Small intestine (tissue), 16 donors: ENCODE measurements at places on chromosomes 2 and 18. TPM values are rescaled to one million over a fixed set of nuclear protein-coding genes. Genes with fewer than 3 reads are reported as not detected.

- H3K4me1 ChIP-seq: no peaks in the 10 kb centered on the region
- H3K36me3 ChIP-seq: no peaks in the 10 kb centered on the region
- no peak for DNase-seq
- H3K4me3 ChIP-seq: no peak overlapping the region
- H3K27me3 ChIP-seq: no peaks in the 10 kb centered on the region
Observed at GRCh38 chr2:241817126-241817820, 8.3 kb downstream of the NEU4 start.

- peak; percentile 15 for DNase-seq
- no peaks in the 10 kb centered on the region for H3K27me3 ChIP-seq
- H3K4me3 ChIP-seq: no peak overlapping the region
Observed at GRCh38 chr2:70643715-70644114, 90.1 kb upstream of the TGFA start.

Gene CCDC141
- polyA plus RNA-seq: not detected

Gene DSG2
- 28.9 TPM for polyA plus RNA-seq

- H3K4me1 ChIP-seq: no peaks in the 10 kb centered on the region
- H3K4me3 ChIP-seq: no peak overlapping the region
- peaks cover 2% of the 10 kb centered on the region for H3K36me3 ChIP-seq
- H3K27ac ChIP-seq: peak overlapping the region; percentile 54
Observed at GRCh38 chr2:43251171-43251731, 24.8 kb upstream of the ZFP36L2 start.

Gene PPP1R1C
- polyA plus RNA-seq: 2.4 TPM

DNA sequence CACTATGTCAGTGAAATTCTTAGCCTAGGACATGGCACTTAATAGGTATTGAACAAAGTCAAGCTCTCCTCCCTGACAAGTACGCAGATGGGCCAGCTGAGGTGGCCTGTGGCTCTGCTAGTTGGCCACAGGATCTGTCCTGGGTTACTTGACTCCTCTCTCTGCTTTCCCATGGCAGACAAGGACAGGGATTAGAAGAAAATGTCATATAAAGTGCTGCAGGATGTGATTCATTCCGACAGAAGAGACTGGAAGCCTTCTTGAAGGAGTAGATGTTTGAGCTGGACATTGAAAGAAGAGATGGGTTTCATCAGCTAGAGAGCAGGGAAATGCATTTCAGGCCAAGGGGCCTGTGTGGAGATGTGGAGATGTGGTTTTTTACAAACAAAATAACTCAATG is 46.7 kb downstream of the SMAD7 start:
- no peaks in the 10 kb centered on the region for H3K36me3 ChIP-seq
- H3K4me3 ChIP-seq: no peak overlapping the region
- H3K27ac ChIP-seq: no peak overlapping the region
- no peak for DNase-seq
- H3K27me3 ChIP-seq: no peaks in the 10 kb centered on the region

DNA sequence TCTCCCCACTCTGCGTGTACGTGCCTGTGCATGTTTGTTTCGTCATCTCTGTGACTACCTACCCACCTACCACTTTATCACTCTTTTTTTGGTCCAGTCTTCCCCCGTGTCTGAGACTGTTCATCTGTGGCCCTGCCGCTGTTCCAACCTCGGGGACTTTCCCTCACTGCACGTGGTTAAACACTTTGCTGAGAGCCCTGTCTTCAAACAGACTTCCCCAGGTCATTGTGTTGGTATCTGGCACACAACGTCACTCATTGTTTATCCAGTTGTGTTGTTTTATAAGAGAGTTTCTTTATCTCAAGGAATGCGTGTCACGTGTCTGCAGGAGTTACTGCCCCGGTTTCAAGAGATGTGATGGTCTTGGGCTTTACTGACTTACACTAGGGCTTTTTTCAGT is 262.0 kb upstream of the RASGRP3 start:
- H3K27ac ChIP-seq: no peak overlapping the region
- H3K36me3 ChIP-seq: no peaks in the 10 kb centered on the region
- H3K4me1 ChIP-seq: no peaks in the 10 kb centered on the region
- DNase-seq: no peak

DNA sequence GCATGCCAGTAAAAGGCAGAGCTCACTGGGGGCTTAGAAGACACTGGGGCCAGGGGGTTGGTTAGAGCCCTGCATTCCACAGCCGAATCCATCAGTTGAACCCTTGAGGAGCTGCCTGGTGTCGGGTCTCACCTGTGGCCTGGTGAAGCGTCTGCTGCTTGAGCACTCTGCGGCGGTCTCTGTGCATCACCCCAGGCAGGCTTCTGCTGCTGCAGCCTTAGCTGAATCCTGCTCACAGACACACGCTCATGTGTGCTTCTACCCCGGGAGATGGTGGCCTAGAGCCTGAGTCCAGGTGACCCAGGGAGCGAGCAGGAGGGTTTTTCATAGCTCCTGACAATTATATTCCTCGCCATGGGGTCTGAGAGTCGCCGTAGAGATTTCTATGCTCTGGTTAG is 192.1 kb downstream of the MGAT5 start:
- no peaks in the 10 kb centered on the region for H3K27me3 ChIP-seq
- no peak for DNase-seq
- H3K36me3 ChIP-seq: peaks cover 77% of the 10 kb centered on the region
- no peak overlapping the region for H3K4me3 ChIP-seq
- H3K27ac ChIP-seq: no peak overlapping the region

DNA sequence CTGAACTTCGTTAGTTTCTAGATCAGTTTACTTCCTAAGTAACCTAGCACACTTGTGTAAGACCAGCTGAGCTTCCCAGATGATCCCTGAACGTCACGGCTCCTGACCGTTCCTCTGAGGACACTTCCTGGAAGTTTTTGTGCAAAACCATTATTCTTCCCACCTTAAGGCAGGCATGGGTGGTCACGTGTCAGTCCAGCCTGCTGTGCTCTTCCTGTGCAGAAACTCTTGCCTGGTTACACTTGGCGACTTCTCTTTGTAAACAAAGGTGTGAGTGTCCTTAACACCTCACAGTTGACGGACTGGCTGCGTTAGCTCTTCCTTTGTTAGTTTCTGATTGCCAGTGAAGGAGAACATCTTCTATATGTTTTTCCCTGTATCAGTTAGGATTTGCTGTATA is 118.3 kb downstream of the SH3RF3 start:
- H3K4me1 ChIP-seq: no peaks in the 10 kb centered on the region
- no peak overlapping the region for H3K27ac ChIP-seq
- H3K27me3 ChIP-seq: no peaks in the 10 kb centered on the region
- peak; percentile 32 for DNase-seq
- H3K4me3 ChIP-seq: no peak overlapping the region

- no peaks in the 10 kb centered on the region for H3K36me3 ChIP-seq
- H3K27ac ChIP-seq: no peak overlapping the region
- no peaks in the 10 kb centered on the region for H3K27me3 ChIP-seq
- H3K4me1 ChIP-seq: no peaks in the 10 kb centered on the region
- H3K4me3 ChIP-seq: no peak overlapping the region
- no peak for DNase-seq
Observed at GRCh38 chr18:71707400-71707799, 836.7 kb downstream of the CBLN2 start.

- DNase-seq: no peak
- no peaks in the 10 kb centered on the region for H3K27me3 ChIP-seq
- no peaks in the 10 kb centered on the region for H3K36me3 ChIP-seq
- H3K4me1 ChIP-seq: no peaks in the 10 kb centered on the region
Observed at GRCh38 chr2:239903803-239904202, 121.3 kb downstream of the NDUFA10 start.

DNA sequence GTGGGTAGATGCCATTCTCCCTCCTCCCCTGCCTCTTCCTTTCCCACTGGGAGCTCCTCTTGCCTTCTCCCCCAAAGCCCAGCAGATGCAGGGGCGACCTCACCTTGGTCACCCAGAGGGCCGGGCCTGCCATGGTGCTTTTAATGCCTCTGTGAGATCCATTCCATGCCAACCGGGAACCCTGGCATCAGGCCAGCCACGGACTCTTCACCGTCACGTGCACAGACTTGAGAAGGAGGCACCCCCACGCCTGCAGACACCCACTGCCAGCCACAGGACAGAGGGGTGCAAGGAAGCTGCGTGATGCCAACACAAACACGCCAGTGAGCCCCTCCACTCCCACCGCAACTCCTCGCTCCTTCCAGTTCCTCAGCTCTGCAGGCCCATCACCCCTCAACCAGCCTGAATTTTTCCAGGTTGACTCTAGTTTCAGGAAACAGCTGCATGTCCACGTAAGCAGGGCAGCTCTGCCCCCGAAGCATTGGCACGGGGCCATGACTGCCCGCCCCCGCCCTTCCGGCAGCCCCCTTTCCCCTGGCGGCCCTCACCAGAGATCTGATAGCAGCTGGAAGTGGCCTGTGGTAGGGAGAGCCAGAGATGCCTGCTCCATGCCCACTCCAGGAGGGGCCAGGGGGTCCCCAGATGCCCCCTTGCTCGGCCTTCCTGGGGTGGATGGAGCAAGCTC is 50.8 kb downstream of the DNMT3A start:
- H3K27me3 ChIP-seq: no peaks in the 10 kb centered on the region
- H3K36me3 ChIP-seq: peaks cover 78% of the 10 kb centered on the region
- no peak overlapping the region for H3K27ac ChIP-seq
- H3K4me1 ChIP-seq: no peaks in the 10 kb centered on the region
- no peak for DNase-seq
- H3K4me3 ChIP-seq: no peak overlapping the region

- no peaks in the 10 kb centered on the region for H3K36me3 ChIP-seq
- no peak overlapping the region for H3K4me3 ChIP-seq
- peaks cover 19% of the 10 kb centered on the region for H3K27me3 ChIP-seq
Observed at GRCh38 chr2:96530474-96531357, 5.8 kb upstream of the ARID5A start.

DNA sequence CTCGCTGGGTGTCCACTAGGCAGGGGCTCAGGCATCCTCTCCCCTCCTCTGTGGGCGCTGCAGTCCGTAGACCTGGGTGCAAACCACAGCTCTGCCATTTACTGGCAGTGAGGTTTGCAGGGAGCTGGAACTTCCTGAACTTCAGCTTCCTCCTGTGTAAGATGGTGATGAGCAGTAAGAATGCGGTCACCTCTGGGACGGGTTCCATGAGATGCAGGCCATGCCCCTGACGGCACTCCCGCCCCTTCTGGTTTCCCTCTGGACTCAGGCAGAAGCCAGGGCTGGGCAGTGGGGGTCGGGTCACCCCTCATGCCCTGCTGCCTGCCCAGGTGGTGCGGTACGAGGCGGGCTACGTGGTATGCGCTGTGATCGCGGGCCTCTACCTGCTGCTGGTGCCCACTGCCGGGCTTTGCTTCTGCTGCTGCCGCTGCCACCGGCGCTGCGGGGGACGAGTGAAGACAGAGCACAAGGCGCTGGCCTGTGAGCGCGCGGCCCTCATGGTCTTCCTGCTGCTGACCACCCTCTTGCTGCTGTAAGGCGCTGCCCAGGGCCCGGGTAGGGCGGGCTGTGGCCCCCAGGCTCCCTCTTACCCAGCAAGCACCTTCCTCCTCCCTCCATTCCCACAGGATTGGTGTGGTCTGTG is 1.5 kb downstream of the PROM2 start:
- DNase-seq: peak; percentile 47
- H3K36me3 ChIP-seq: peaks cover 2% of the 10 kb centered on the region
- H3K4me3 ChIP-seq: no peak overlapping the region
- H3K27me3 ChIP-seq: no peaks in the 10 kb centered on the region
- no peaks in the 10 kb centered on the region for H3K4me1 ChIP-seq

GRCh38 chr2:195542067-195542466 is 115.0 kb upstream of the SLC39A10 start:
- no peak for DNase-seq
- H3K4me1 ChIP-seq: peaks cover 1% of the 10 kb centered on the region
- H3K27ac ChIP-seq: no peak overlapping the region
- no peak overlapping the region for H3K4me3 ChIP-seq
- H3K36me3 ChIP-seq: no peaks in the 10 kb centered on the region

GRCh38 chr2:207238831-207239701 is 73.3 kb upstream of the KLF7 start:
- no peak overlapping the region for H3K27ac ChIP-seq
- H3K27me3 ChIP-seq: no peaks in the 10 kb centered on the region
- no peak for DNase-seq
- no peaks in the 10 kb centered on the region for H3K36me3 ChIP-seq
- H3K4me1 ChIP-seq: no peaks in the 10 kb centered on the region
- H3K4me3 ChIP-seq: no peak overlapping the region
